ENCODE measurements at places on chromosomes 11 and 22.
A peak's percentile ranks its signal among the peaks of the same experiment; 100 is the strongest.

DNA sequence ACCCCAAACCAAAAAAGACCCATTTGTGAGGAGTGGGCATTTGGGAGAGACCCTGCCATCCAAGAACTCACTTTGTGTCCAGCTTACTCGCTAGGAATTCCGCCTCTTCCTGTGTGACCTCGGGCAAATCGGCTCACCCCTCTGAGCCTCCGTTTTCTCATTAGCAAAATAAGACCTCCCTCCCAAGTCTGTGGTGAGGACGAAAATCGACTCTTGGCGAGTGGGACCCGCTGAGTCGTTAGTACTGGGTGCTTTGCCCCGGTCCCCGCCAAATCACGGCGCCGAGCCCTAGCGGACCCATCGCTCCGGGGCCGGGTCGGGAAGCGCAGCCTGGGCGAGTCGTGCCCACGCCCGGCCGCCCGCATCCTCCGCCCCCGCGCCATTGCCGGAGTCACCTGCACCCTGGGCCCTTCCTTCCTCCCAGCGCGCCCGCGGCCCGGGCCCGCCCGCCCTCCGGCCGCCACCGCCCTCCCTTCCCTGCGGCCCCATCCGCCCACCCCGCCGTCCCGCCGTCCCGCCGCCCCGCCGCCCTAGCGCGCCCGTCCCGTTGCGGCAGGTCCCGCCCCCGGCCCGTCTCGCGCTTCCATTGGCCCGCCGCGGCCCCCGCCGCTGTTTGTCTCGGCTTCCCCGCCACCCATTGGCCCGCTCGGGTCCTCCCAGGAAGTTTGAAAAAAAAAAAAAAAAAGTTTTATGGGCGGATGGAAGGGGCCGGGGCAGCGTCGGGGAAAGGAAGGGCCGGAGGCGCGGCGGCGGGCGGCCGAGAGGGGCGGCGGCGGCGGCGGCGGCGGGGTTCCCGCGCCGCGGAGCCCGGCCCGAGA lies 48.9 kb downstream of the TRIOBP start:
- DNase-seq: no peak

DNA sequence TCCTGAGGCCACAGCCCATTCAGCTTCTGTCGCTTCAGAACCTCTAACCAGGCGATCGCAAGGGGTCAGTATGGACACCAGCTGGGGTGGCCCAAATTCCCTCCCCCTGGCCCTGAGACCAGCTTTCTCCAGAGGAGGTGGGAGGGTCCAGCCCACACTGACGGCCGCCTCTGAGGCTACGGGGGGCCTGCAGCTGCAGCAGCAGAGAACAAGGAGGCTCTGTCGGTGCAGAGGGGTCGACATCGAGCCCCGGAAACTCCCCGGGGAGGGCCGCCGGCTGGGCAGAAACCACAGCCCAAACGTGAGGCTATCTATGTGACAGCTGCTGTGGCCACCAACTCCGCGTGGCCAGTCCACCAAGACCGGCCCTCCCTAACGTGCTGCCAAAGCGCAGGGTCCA lies 40.8 kb downstream of the ELFN2 start:
- DNase-seq: no peak

DNA sequence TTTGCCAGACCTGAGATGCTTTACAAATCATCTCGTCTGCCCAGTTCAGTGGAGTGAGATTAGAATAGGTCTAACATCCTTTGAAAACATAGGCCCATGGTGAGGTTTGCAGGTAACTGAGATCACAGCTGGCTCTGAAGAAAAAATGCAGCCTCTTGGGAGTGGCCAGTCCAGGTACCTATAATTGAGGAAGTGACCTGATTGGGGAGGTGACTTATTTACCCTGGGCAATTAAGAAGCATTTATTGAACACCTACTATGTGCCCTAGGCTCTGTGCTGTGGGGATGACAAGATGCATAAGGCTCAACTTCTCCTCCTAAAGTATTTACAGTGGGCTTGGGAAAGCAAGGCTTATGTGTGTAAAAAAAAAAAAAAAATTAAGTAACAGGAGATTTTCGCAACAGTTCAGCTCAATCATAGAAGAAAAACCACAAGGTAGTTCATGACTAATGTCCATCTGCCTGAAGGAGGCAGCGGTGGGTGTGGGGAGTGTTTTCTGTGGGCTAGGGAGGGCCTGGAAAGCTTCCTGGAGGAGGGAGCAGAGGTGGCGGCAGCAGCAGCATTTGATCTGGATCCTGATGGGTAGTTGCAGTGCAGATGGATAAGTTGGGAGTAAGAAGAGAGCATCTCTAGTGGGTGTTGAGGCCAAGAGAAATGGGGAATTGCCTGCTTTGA lies 16.1 kb downstream of the MICAL2 start:
- no peak for DNase-seq

DNA sequence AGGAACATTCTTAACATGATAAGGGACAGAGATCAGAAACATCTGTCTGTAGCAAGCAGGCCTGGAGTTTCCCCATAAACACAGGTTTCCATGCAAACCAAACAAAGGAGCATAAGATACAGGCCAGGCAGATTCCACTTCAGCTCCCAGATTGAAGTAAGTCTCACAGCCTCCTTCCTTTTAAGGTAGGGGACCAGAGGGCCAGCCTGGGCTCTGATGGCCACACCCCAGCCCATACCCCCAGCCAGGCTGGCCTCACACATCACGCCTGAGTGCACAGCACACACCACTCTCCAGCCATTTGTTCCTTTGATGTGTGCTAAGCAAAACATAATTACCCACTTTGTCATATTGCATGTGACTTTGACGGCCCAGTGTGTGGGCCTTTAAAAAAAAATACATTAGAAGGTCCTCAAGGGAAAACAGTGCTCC lies 518.7 kb downstream of the NTM start:
- DNase-seq: no peak

DNA sequence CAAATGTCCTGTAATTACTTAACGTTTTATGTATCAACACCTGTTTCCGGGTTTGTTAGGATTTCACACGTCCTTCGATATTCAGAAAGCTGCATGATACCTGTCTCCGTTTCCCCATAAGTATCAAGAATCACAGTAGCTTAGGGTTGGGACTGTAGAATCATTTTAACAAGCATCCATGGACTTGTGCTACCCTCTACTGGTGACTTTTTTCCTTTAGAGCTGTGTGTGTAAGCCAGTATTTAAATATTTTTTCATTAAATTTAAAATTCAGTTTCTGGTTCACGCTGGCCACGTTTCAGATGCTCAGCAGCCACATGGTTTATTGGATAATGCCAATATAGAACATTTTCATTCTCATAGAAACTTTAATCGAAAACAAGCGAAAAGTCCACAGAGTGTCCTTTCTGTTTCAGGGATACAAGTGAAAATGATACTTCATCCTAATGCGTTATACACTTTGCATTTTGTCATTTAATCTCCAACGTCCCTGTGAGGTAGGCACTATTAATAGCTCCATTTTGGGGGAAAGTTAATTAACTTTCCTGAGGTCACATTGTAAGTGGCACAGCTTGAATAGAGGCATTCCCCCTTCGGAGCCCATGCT lies 61.5 kb upstream of the SLC25A18 start:
- peak; percentile 19 for DNase-seq

GRCh38 chr11:67456068-67456705 lies 1.0 kb downstream of the CABP4 start:
- DNase-seq: no peak

- no peak for DNase-seq
These were observed 112.4 kb downstream of the KCNC1 start for GRCh38 chr11:17846852-17847453.

GRCh38 chr11:75639762-75640181 lies 29.1 kb downstream of the MAP6 start:
- peak; percentile 84 for DNase-seq

GRCh38 chr11:66224226-66224855 lies 44.1 kb upstream of the RAB1B start:
- no peak for DNase-seq

GRCh38 chr11:2718817-2719438 lies 19.1 kb upstream of the KCNQ1OT1 start:
- no peak for DNase-seq

DNA sequence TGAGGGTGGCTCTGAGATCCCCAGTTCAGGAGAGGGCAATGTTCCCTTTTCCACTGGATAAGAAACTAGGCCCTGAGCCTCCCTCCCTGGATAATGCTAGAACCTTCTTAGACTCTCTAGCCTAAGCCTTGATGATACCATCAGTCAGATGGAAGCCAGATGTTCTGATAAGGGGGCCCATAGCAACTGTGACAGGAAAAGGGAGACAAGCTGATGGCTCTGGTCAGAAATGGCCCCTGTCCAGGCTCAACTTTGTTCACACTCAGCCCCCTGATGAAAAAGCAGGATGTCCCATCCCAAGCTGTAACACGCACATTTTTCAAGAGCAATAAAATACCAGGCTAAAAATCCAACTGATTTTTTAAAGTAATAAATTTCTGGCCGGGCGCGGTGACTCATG lies 7.2 kb upstream of the OAF start:
- DNase-seq: no peak

DNA sequence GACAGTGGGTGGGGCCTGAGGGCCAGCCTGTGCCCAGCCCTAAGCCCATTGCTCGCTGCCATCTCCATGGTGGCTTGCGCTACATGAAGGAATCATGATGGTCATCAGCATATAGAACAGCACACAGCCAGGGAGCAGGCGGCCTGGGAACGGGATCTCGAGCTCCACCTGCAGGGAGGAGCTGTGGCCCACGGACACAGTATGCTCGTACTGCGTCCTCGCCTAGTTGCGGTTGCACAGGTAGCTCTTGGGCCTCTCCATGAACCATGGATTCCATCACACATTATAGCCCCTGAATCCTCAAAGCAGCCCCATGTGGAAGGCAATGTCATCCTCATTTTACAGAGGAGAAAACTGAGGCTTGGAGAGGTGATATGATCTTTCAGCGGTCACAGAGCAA lies 15.1 kb downstream of the SEC14L4 start:
- DNase-seq: no peak

Data from DMS 273 treated with DMSO at 0.1 percent for 48 hours (cell line).